ENCODE measurements at places on chromosomes 6 and 20.

DNA sequence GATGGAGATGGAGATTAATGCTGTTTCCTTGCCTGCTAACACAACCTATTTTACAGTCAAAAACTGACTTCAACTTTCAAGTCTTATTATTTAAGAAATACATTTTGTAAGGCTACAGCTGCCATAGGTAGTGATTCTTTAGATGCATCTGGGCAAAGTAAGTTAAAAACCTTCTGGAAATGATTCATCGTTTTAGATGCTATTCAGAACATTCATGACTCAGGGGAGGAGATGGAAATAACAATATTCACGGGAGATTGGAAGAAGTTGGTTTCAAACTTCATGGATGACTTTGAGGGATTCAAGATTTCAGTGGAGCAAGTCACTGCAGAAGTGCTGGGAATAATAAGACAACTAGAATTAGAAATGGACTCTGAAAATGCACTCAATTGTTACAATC is 174.9 kb upstream of the GGTLC1 start:
- no peak for DNase-seq

- DNase-seq: no peak
Observed at GRCh38 chr6:119350202-119350951, 816 bp upstream of the MAN1A1 start.

- no peak for DNase-seq
Observed at GRCh38 chr6:75135450-75135849, 70.4 kb downstream of the COL12A1 start.

- DNase-seq: no peak
Observed at GRCh38 chr6:2751871-2752270, 1.1 kb upstream of the MYLK4 start.

GRCh38 chr6:125075741-125076481 is 77.7 kb upstream of the TPD52L1 start:
- no peak for DNase-seq

GRCh38 chr6:33748841-33749240 is 2.1 kb upstream of the IP6K3 start:
- no peak for DNase-seq

- peak; percentile 5 for DNase-seq
Observed at GRCh38 chr6:30942338-30943060, 1.7 kb downstream of the MUCL3 start.

DNA sequence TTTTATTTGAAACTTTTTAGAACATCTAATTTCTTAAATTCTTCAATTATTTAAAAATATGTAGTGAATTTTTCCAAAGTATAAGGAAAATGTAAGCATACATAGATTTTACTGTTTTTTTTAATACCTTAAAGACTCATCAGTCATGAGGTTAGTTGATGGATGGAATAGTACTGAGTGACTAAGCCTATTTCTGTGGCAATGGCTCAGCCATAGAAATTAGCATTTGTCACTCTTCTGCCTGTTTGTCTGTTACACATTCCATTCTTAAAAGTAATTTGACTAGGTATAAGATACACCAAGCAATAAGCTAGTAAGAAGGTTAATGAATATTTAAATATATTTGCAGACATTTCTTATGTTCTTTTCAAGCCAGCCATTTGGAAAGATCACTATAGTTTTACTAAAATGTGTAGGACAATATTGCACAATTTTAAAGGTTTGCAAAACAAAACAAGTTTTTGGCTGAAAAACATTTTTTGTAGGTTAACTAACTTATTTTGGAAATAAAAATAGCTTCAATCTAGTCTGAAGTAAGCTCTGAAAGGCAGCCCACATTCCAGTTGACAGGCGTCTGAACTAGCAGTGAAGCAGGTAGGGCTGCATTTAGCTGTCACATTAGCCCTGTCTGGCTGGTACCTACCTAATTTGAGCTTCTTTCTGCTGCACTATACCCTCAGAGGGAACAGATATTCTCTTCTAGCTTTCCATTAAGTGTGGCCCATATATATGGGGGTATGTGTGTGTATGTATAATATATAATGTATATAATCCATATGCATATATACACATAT is 385.7 kb downstream of the GRIK2 start:
- no peak for DNase-seq

GRCh38 chr6:26476896-26477295 is 19.1 kb downstream of the BTN2A1 start:
- DNase-seq: no peak

DNA sequence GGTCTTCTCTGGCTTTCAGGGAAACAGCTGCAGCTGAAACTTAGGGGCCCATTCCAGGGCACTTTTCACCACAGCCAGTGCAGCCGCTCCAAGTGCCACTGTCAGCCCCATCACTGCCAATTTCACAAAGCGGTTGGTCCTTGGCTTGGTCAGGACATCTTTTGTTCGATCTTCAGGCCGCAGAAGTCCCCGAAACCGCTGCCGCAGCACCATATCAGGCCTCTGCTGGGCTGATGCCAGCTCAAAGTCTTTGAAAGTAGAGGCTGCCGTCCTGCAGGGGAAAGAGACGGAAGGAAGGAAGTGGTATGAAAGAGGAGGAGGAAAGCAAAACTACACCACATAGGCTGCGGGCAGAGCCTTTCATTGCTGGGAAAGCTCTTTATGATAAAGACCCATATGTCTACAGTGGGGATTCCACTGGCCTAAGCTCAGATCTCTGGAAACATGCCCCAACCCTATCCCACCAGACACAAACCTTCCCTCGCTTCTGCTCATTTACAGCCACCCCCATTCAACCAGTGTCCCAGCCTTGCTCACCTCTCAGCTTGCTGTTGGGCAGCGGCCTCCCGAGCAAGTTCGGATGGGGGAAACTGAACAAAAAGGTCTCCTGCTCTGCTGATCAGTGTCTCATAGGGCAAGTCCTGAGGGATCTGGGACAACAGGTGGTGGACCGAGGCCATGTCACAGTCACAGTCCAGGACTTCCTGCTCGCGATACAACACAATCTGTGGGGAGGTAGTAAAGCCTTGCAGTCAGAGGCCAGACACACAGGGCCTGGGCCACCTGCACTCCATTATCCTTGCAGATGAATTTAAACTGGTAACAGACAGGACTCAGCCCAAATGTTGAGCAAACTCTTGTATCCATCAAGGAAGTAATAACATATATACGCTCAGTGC is 23.5 kb downstream of the TBC1D20 start:
- DNase-seq: no peak

DNA sequence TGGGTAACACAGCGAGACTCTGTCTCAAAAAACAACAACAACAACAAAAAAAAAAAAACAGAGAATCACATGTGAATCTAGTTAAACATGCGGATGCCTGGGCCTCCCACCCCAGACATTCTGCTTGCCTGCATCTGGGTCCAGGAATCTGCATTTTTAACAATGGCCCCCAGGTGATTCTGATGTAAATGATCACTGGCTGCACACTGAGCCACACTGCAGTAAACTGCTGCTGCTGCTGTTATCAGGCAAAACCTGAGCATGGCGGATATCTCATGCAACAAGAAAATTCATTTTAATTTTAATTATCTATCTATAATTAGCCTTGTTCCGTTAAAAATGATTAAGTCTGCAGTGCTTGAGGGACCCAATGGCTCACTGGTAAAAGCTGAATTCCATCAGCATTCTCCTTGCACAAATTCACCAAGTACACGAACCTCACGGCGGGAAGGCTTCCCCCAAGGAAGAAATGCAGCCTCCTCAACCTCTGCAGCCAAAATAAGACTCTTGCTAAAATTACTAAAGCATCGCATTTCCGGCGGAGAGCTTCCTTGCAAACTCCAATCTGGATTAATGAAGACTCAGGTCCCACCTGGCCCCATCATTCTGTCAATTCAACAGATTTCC is 81.6 kb upstream of the SNX9 start:
- no peak for DNase-seq

DNA sequence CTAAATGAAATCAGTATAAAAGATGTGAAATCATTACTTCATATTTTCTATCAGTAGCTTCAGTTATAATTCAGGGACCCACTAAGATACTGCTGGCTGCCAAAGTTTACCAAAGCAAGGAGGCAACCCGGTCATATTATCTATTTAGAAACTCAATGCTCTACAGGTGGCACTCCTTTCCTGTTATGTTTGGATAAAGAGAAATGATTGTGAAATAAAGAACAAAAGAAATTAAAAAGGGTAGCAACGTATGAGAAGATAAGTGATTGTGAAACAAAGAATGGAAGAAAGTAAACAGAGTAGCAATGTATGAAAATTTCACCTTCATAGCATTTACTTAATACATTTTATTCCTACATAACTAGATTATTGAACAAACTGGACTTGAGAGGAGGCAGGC is 45.2 kb downstream of the RSPH3 start:
- no peak for DNase-seq

DNA sequence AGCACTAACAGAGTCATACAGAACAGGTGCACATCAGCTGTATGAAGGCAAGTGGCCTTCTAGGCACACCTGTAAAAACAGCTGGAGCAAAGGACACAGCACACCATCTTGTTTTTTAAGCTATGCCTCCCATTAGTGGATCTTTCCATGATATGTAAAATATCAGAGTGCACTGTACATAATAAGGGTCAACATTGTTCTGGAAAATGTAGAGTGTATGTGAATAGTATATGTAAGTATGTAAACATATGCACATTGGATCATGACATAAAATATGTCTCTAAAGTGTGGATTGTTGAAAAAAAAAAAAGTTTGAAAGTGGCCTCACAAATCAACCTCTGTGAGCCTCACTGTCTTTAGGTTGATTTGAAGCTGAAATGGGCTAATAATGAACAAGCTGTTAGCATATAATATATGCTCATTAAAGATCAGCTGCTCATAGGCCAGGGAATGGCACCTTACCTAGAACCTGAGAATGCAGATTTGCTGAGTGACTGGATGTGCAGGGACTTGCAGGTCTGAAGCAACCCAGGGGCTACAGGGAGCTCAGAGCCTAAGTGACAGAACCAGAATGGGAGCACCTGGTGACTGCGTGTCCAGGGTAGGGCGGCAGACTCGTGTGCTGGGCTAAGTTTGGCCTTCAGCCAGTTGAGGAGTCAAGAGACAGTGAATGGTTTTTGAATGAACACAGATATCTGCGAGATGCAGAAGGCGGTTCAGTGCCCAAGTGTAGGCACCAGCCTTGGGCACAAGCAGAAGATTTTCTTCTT is 198.6 kb downstream of the TMEM242 start:
- no peak for DNase-seq

GRCh38 chr6:13302751-13303667 is 25.3 kb downstream of the TBC1D7 start:
- DNase-seq: no peak

DNA sequence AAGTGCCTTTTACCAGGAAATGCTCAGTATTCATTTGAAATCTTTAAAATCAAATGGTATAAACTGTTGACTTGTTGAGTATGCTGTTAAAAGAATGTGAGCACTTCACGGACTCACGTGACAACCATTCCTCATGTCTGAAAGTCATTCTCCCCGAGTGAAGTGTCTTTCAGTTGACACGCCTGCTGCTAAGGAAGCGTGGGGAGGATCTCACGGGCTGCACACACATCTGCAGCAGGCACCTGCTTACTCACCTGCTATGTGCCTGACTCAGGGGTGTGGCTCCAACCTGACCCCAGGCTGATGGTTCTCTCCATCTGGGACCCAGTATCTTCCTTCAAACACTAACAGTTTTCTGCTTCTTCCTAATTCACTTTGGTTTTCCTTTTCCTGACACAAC is 32.7 kb downstream of the WDR27 start:
- no peak for DNase-seq

DNA sequence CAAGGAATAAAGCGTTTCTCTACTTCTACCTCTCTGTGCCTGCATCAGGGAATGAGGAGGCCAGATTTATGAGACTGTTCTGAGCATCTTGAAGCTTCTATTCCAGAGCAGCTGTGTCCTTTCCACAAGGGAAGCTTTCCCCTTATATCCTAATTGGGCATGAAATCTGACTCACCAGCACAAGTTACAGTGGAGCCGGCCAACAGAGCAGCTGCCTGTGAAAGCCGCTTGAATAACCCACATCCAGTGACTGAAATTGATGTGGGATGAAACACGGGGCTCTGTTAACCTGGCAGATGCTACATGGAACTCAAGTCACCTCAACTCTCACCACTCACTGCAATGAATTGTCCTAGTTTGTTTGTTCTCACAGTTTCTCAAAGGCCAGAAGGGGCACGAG is 400.3 kb downstream of the TFAP2A start:
- no peak for DNase-seq

GRCh38 chr6:106066989-106067388 is 19.1 kb upstream of the PRDM1 start:
- DNase-seq: no peak

GRCh38 chr6:136860043-136860442 is 37.7 kb downstream of the PEX7 start:
- no peak for DNase-seq

DNA sequence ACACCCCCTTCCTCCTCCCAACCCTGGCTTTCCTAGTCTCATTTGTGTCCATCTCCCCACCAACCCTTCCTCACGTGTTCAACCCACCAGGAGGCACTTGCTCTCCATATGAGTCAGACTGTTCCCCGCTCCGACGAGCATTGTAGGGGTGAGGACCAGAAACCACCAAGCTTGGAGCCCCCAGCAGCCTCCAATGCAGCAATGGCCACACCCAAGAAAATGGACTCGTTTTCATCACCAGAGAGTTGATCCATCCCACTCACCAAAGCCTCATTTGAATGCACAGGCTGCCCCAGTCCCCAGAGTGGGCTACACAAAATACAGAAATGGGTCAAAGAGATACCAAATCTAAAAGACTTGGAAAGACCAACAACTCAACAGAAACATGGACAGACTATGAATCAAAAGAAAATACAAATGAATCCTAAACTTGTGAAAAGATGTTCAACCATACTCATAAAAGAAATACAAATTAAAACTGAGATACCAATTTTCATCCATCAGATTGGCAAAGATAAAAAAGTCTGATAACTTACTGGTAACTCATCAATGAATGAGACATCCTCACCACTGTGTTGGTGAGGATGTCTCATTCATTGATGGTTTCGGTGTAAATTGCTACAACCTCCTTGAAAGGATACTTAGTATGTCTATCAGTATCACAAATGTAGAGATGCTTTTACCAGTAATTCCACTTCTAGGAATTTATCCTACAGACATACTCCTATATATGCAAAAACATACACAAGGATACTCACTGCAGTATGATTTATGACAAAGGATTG is 68.1 kb downstream of the TRERF1 start:
- no peak for DNase-seq
